ENCODE measurements at places on chromosomes 7 and 10.
A peak's percentile ranks its signal among the peaks of the same experiment; 100 is the strongest.

DNA sequence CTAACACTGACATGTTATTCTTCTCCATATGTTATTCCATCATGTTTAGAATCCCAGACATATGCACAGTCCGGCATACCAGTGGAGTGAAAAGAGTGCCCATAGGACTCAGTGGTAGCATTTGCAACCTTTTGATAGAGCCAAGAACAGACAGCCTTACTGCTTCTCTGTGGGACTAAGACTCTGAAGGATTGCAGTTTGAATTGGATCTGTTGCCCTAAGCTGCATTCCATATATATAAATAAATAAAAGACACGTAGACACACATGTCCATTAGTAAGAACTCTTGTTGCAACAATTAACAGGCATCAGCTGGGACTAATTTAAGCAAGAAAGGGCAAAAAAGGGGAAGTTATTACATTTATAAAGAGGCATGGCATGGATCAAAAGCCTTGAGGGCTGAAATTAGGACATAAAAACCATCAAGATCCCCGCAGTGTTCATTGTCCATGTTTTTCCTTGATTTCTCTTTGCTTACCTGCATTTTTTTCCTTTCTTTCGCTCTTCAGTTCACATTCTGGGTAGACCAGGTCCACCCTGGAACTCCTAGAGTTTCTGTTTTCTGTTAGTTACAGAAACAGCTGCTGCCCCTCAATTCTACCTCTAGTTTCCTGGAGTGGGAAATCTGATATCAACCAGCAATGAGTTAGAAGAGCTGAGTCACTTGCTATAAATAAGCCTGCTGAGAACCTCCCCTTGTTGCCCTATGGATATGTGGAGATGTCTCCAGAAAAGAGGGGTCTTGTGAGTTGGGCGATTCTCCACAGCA lies 132.4 kb downstream of the SORCS1 start:
- no peak for DNase-seq

DNA sequence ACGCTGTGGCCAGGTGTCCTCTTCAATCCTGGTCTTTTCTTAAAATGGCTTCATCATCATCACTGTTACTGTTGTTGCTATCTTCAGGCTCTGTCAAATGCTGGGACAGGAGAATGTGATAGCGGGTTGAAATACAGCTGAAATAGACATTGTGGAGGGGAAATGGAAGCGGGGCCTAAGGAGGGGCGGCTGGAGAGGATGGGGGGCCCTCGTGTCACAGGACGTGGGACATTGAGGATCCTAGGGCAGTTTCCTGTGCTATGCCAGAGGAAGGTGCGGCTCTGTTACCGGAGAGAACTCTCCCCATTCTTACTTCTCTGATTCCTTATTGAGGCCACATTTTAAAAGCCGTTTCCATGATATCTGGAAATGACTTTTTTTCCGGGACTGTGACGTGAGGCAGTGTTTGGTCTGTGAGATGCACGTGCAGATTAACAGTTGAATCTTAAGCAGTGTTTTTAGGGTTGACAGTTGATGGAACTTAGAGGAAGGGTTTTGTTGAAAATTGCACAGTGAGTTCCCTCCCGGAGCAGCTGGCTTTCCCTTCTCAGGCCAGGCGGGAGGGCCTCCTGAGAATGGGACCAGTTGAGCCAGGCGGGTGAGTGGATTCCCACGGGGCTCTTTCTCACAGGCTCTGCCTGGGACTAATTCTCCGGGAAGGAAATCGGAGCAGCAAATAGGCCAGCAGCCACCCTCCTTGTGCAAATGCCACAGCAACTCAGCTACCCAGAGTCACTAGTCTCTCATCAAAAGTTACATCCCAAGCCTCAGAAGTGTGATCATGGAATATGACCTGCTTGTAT lies 125.2 kb downstream of the TACC2 start:
- no peak for DNase-seq

- no peak for DNase-seq
Observed at GRCh38 chr10:93999401-93999851, 5.7 kb downstream of the PLCE1 start.

DNA sequence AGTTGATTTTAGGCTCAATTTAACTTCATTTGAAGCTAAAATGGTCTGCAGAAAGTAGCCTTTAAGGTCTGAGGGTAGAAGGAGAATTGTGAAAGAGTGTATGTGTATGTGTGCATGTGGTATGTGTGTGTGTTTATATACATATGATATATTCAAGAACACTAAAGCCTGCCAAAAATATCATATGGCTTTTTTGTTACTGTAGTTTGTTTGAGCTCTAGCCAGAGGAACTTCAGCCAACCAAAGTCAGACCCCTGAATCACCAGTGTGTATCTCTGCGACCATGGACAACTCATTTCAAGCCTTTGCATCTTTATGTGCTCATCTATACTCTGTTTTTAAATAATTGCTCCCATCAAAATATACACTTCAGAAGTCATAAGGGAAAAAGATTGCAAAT lies 58.4 kb upstream of the HDAC9 start:
- no peak for DNase-seq

GRCh38 chr10:5775685-5776084 lies 37.5 kb downstream of the GDI2 start:
- DNase-seq, result peak; percentile 65

GRCh38 chr7:92682903-92683539 lies 92.8 kb upstream of the FAM133B start:
- DNase-seq, result no peak

- DNase-seq, result peak; percentile 32
Observed at GRCh38 chr10:12214763-12215218, 18.8 kb downstream of the CDC123 start.

GRCh38 chr7:91168871-91169829 lies 95.1 kb upstream of the FZD1 start:
- no peak for DNase-seq

- DNase-seq, result no peak
Observed at GRCh38 chr10:70223728-70224127, 9.5 kb downstream of the PPA1 start.

GRCh38 chr7:129159539-129159938 lies 15.0 kb downstream of the TSPAN33 start:
- DNase-seq, result no peak

- no peak for DNase-seq
Observed at GRCh38 chr10:49278497-49278981, 20.4 kb upstream of the C10orf71 start.

GRCh38 chr10:38038932-38039245 lies 28.4 kb downstream of the ZNF33A start:
- DNase-seq, result no peak

GRCh38 chr10:131206111-131206995 lies 105.2 kb downstream of the TCERG1L start:
- DNase-seq, result peak; percentile 42

GRCh38 chr10:126519992-126520391 lies 131.7 kb upstream of the ADAM12 start:
- DNase-seq, result no peak

DNA sequence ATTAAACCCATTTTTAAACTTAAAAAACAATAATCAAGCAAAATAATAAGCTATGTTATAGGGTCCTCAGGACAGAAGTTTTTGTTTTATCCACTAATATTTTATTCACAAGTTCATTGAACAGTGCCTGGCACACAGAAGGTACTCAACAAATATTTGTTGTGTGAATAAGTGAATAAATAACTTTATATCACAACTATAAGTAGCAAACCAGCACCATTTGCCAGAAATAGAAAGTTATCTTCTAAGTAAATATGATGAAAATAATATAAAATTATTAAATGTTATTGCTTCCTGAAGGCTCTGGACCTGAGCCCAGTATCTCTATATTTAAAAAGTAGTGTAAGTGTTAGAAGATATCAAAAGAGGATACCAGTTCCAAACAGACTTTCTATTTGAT lies 29.1 kb upstream of the SEPTIN7 start:
- DNase-seq, result no peak

GRCh38 chr7:123738356-123738755 lies 10.4 kb downstream of the WASL start:
- DNase-seq, result no peak

GRCh38 chr7:50853311-50853710 lies 70.6 kb upstream of the GRB10 start:
- DNase-seq, result no peak

GRCh38 chr7:151721236-151721635 lies 155.7 kb downstream of the PRKAG2 start:
- no peak for DNase-seq

DNA sequence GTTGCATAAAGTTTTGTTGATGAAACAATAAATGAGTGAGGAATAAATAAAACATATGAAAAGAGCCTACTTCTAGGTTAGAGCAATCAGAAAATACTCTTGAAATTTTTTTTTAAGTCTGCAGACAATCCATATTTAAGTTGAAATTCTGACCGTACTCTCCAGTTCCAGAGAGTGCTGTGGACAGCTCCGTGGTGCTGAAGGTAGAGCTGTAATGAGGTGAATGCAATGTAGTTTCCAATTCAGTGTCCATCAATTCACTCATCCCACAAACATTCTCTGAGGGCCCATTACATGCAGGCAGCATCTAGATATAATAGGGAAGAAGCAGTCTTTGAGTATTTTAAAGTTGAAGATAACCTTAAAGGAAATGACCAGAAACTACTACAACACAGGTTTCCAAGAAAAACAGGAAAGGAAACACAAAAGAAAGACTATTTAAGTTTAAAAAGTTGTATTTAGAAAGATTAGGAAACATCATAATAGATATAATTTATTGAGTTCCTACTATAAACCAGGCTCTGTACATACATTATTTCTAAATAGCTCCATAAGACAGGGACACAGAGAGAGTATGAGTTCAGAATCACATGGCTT lies 44.0 kb upstream of the CRTAC1 start:
- no peak for DNase-seq

DNA sequence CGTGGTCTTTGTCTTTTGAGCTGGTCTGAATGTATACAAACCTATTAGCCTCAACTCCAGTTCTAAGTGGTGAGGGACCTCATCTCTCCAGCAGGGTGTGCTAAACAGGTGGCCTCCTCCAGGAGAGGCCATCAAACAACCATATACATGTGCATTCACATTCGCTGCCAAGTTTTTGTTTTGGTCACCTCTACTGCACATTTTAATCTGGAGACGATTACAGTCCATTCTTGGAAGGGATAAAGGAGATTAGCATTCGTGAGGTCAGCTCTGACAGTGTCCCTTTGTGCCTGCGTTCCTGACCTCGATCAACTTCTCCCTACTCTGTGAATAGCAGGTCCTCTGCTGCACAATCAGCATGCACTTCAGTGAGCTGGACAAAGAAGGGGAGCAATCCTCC lies 60.8 kb downstream of the RHOBTB1 start:
- DNase-seq, result no peak

- DNase-seq, result no peak
Observed at GRCh38 chr7:121521711-121522400, 125.7 kb upstream of the FAM3C start.

GRCh38 chr10:3025026-3025683 lies 42.2 kb upstream of the PFKP start:
- DNase-seq, result no peak

DNA sequence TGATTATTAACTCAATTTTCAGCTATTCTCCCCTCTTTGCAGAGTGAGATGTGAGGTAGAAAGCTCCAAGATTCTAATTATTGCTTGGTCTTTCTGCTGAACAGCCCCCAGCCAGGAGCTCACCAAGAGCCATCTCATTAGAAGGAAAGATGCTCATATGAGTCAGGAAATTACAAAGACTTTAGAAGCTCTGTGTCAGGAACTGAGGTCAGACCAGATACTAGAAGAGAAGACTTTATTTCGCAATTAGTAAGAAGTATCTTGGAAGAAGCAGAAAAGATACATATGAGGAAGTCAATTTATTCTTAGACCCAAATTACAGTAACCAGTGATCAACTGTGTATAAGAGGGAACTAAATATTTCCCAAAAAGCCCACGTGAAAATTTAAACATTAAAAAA lies 626.9 kb downstream of the ZWINT start:
- no peak for DNase-seq

DNA sequence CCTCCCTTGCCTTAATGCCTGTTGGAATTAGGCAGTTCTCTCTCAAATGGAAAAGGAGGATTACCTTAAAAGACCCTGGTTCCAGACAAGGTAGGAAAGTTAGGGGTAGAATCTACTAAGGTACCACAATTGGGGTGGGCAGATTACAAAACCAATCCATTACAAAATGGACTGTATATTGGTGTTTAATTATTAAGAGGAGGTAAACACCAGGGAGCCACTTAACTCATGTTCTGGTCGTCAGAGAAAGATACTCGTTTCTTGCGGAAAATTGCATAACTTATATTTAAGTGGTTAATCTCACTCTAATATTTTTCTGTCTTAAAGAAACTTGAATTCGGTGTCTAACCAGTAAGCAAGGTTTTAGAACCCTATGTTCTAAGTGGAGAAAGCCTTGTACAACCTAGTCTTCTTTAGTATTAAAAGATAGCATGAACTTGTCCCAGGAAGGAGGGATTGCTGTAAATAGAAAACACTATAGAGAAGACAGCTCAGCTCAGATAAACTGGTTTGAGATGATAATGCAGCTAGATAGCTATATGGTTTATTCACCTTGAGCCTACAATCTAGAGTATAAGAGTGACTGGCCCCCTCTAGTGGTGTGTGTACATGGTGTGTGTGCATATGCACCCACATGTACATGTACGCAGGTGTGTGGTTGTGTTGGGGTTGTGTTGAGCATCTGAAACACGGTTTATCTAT lies 58.0 kb upstream of the STRIP2 start:
- DNase-seq, result no peak

- no peak for DNase-seq
Observed at GRCh38 chr10:404346-404745, 269.1 kb downstream of the ZMYND11 start.

GRCh38 chr7:113480537-113480936 lies 362.2 kb upstream of the SMIM30 start:
- no peak for DNase-seq

- DNase-seq, result no peak
Observed at GRCh38 chr10:116634126-116634975, 13.6 kb downstream of the PNLIPRP2 start.

DNA sequence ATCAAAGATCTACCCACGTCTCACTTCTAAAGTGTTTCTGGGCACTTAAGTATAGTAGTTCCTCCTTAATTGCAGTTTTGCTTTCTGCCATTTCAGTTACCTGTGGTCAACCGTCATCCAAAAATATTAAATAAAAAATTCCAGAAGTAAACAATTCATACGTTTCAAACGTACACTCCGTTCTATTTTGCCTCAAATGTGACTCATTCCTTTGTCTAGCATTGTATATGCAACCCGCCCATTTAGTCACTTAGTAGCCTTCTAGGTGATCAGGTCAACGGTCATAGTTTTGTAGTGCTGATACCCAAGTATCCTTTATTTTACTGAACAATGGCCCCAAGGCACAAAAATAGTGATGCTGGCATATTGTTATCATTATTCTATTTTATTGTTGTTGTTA lies 33.8 kb downstream of the HGF start:
- no peak for DNase-seq

GRCh38 chr7:5500056-5500776 lies 76.6 kb upstream of the TNRC18 start:
- DNase-seq, result no peak
